ENCODE measurements at places on chromosomes 13 and 19. TPM values are rescaled to one million over a fixed set of nuclear protein-coding genes. Genes with fewer than 3 reads are reported as not detected.

The RDH8 gene
- not detected for total RNA-seq

The TPTE2 gene
- total RNA-seq: not detected

The SPINT2 gene
- total RNA-seq: 548 TPM

The HPN gene
- total RNA-seq: 2.0 TPM

The SPC24 gene
- total RNA-seq: 76.1 TPM

The TRIM28 gene
- total RNA-seq: 661 TPM

The INSR gene
- total RNA-seq: 5.1 TPM

The FFAR2 gene
- not detected for total RNA-seq

The CPB2 gene
- total RNA-seq: not detected

The ACP7 gene
- total RNA-seq: 0.22 TPM

The C2CD4C gene
- 0.12 TPM for total RNA-seq

The LHB gene
- 3.6 TPM for total RNA-seq

The AMH gene
- 1.7 TPM for total RNA-seq

The FRY gene
- 0.52 TPM for total RNA-seq
